ENCODE measurements at places on chromosomes 2 and 18.

DNA sequence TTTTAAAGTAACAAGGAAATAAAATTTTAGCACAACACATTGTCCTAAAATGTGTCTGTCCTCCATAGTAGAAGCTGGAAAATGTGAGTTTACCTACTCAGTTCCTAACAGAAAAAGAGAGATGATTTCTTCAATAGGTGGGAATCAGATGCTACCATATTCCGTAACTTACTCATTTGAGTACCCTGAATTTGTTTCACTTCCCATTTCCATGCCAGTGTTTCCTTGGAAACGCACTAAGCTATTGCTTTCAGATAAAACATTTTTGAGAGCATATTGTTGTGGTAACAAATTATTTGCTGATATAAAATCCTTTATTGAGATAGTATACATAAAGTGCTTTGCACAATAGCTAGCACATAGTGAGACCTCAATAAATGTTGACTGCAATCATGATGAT, 137.5 kb upstream of the BARD1 start:
- no peak for DNase-seq

DNA sequence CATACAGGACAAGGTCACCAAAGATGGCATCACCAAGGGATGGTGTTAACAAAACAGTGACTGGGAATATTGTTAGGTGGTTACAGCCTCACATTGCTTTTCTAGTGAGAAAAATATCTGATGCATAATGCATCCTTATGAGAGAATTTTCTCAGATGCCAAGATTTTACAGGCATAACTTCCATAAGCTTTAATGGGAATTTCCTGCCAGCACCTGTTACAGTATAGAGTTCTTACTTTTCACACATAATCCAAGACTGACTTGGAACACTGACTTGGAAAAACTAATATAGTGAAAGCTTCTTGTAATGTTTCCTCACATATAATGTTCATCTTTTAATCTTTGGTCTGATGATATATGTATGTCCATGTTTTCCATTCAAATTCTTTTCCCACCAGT, 402.8 kb downstream of the ARHGAP15 start:
- DNase-seq, result no peak

DNA sequence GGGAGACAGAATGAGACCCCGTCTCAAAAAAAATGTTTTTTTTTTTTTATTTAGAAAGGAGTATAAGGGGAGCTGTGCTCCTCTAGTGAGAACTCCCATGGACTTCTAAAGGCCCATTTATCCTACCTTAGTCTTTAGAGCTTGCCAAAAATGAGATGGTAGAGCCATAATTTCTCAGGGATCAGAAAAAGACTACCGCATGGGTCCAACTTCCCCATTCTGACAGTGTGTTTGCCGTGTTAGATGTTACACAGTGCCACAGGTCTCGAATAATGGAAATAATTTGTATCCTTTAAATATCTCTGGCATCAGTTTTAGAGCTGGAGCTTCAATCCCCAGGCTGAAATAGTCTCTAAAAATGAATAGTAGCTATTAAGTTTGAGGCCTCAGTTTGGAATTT, 6.0 kb upstream of the SLC39A10 start:
- DNase-seq, result no peak

DNA sequence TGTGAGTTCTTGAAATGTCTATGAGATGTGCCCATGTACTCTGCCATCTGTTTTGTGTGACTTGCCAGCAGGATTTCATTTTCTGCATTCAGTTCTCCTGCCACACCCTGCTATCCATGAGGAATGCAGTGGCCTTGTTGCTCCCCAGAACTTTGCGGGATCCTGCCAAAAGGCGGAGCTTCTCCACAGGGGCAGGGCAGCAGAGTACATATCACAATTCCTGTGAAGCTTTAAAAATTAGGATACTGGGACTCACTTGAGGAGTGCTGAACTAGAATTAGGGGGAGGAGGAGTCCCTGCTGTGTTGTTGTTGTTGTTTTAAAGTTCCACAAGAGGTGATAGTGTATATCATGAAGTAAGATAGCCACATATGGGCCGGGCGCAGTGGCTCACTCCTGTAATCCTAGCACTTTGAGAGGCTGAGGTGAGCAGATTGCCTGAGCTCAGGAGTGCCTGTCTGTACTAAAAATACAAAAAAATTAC, 76.4 kb downstream of the TANC1 start:
- DNase-seq, result no peak

- no peak for DNase-seq
These were observed 41.8 kb upstream of the TMEM200C start for GRCh38 chr18:5937121-5937520.

- DNase-seq, result no peak
These were observed 329.0 kb upstream of the LRATD1 start for GRCh38 chr2:14303366-14304115.

GRCh38 chr18:6449213-6449612, 34.5 kb upstream of the L3MBTL4 start:
- no peak for DNase-seq

- DNase-seq, result no peak
These were observed 295.2 kb downstream of the SRBD1 start for GRCh38 chr2:45315861-45316260.

DNA sequence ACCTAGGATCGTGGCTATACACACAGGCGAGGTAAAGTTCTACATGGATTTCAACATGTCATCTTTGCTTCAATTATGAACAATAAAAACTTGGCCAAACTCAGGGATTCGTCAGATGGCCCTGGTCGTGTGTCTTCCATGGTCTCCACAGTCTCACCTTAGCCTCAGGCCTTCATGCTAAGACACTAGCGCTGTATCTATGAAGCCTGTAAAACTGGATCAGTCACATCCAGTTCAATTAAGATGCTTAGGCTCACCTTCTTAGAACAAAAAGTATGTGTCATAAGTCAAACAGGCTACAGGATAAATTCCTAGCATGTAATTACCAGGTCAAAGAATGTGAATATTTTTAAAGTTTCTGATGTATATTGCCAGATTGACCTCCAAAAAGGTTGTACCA, 113.7 kb upstream of the NRP2 start:
- DNase-seq, result no peak

GRCh38 chr18:11274144-11274794, 124.9 kb upstream of the PIEZO2 start:
- DNase-seq, result no peak

- DNase-seq, result no peak
These were observed 138.9 kb downstream of the TNS1 start for GRCh38 chr2:217863883-217864282.

DNA sequence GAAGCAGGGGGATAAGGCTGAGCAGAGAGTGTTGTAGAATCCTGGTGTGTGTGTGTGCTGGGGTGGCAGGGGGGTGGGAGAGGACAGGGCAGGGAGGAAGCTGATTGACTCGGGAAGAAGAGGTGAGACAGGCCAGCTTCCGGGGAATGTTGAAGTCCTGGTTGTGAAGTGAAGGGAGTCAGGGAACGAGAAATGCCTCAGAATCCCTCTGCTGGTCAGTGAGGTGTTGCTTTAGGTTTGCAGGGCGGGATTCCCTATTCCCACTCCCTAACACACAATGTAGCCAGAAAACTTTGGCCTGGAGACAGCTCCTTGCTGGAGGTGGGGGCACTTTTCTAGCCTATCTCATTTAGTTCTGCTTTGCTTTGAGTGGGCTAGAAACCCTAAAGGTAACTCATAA, 265.1 kb downstream of the HAUS1 start:
- DNase-seq, result no peak

GRCh38 chr2:195498176-195498575, 158.8 kb upstream of the SLC39A10 start:
- DNase-seq, result peak; percentile 58

All from right lobe of liver (tissue), 6 donors.